ENCODE measurements at places on chromosomes 2 and 18.

DNA sequence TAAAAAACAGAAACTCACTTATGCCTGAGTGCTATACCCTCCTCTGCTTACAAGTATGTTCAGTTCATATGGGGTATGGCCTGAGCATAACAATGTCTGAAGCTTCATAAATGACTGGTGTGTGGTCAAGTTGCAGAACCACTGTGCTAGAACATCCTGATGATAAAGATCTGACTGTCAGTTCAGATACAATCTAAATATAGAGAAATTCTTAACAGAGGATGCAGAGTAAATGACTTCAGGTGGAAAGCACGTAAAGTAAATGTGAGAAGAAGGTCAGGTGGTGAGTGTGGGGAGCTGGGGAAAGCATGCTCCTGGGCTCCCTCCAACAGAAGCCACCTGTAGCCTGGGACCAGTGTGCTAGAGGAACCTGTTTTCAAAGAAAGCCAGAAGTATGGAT lies 926.2 kb downstream of the TSN start:
- DNase-seq, result no peak

DNA sequence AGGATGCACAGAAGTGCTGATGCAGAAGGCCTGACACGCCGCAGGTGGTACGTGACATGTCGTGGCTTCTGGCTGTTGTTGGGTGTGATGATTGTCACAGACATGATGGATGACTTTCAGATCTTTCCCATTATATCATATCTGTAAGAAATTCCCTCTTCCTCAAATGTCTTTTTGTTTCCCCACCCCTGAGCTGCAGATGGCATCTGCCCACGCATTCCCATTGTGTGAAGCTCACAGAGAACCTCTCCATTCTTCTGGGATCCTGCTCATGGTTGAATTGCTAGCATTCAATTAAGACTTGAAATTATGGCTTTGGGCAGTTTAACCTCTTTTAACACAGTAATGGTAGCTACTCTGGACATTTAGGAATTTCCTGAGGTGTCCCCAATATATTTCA lies 28.3 kb upstream of the EPHA4 start:
- no peak for DNase-seq

DNA sequence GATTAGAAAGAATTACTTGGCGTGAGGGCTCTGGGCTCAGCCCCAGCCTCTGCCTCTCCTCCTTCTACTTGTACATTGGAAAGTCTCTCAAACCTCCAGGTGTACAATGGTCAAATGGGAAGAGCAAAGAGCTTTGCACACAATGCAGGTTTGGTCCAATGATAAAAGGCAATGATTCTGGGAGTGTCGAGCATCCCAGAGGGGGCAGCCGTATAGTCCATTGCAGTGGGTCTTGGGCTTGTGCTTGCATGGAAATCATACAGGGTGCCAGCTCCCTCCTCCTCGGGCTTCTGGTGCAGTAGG lies 98.0 kb upstream of the NCK2 start:
- no peak for DNase-seq

GRCh38 chr2:147030966-147031720 lies 813.7 kb upstream of the ACVR2A start:
- peak; percentile 92 for DNase-seq

GRCh38 chr2:157439824-157440186 lies 4.1 kb downstream of the CYTIP start:
- DNase-seq, result no peak

DNA sequence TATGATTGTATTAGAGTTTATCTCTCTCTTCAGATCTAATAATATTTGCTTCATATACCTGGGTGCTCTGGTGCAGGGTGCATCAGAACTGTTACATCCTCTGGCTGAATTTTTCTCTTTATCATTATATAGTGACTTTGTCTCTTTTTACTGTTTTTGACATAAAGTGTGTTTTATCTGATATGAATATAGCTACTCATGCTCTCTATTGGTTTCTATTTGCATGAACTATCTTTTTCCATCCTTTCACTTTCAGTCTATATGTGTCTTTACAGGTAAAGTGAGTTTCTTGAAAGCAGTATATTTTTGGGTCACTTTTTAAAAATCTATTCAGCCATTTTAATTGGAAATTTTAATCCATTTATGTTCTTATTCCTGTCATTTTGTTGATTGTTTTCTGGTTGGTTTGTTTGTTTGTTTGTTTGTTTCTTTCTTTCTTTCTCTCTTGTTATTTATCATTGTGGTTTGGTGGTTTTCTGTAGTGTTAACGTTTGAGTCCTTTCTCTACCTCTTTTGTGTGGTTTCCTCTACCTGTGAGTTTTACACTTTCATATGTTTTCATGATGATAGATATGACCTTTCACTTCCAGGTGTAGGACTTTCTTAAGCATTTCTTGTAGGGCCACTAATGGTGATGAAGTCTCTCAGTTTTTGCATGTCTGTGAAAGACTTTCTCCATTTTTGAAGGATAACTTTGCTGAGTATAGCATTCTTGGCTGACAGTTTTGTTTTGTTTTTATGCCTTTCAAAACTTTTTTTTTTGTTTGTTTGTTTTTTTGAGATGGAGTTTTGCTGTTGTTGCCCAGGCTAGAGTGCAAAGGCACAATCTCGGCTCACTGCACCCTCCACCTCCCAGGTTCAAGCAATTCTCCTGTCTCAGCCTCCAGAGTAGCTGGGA lies 54.9 kb downstream of the CCNT2 start:
- no peak for DNase-seq

DNA sequence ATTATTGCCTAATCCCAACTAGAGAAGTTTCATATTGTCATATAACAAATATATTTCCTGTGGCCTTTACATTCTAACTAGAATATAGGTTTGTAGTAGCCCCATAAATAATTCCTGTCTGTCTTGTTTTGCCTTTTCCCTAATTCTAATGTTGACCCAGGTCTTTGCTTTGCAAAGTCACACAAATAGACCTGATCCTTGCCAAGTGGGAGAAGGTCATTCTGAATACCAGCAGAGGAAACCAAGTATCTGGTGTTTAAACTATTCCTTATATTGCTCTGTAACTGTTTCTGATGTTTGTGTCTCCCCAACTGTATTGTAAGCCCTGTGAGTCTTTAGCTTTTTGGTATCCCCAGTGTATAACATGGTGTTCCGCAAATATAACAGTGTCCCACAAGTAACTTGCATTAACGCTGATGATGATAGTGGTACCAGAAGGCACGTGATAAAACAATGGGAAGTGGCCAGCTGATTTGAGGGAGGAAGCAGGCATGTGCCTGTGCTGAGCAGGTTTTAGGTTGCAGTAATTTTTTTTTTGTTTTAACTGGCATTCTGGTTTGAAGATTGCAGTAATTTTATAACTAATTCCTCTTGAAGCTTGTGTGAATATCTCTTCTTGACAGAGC lies 11.1 kb downstream of the HADHB start:
- DNase-seq, result no peak

GRCh38 chr2:172561270-172561669 lies 5.4 kb downstream of the PDK1 start:
- DNase-seq, result no peak

DNA sequence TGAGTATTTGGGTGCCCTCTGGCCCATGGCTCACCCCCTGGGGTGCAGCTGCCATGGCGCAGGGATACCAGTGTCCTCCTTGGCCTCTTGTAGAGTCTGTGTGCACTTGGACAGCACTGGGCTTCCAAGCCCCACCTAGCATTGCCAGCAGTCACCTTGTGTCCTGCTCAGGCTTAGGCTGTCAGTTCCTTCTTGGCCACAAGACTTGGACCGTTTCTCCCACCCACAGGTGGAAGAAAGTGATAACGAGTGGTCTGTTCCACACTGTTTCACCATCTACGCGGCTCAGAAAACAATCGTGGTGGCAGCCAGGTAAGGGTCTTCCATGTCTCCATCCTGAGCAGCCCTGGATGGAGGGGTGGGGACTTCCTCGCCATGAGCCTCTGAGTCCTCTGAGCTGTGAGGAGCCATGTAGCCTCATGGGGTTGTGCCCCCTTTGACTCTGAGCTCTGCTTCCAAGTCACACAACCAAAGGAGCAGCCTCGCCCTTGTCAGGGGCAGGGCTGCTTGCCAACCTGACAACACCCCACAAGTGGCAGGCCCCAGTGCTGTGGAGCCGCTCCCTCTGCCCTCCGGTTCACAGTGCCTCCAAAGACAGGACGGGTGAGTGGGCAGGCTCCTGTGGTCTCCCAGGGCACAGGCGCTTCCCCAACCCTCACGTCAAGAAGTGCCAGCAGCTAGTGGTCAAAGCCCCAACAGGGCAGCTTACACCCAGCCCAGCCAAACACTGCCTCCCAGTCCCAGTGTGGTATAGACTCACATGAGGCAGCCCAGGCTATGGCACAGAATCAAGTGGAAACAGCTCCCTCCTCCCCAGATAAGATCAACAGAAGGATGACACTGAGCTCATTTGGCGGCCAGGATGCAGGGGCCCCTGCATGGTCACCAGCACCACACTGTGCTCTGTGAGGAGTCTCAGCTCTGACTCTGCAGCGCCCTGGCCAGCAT lies 18.4 kb downstream of the STK25 start:
- DNase-seq, result no peak

DNA sequence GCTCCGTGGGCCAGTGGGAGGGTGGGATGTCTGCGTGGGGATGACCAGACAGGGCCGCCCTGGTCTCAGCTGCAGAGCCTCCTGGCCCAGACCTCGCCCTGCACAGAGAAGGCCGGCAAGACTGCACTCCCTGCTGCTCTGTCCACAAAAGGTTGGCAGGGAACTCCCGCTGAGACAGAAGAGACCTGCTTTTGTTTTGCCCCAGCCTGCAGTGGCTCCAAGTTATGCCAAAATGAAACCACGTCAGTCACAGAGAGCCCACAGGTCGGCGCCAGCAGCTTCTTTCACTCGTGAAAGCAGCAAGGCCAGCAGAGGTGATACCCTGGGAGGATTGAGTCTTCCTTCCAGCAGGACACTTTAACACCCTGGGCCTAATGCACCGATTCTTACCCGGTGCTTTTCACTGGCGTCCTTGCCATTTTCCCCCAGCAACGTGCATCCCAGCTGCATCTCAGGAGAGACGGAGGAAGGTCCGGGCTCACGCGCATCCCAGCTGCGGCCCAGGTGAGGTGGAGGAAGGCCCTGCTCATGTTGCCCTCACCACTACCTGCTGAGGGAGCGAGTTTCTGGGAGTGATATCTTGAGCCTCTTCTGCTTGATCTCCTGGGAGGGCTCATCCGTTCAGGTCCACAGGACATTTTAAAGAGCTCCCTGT lies 22.1 kb upstream of the CTDP1 start:
- DNase-seq, result no peak

DNA sequence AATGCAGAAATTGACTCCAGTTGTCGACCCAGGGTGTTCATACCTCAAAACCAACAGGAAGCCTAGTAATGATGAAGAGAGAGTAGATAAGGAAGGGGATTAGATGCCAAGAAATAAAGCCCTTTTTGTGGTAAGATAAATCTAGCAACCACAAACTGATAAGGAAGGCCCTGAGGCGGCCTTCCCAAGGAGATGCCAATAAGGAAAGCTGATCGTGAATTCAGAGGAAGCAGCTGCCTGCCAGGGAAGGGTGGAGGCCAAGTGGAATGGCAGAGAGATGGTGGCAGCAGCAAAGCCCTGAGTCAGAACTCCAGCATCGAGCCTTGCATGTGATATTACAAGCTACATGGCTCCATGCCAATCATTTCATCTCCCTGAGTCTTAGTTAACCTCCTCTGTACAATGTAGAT lies 126.3 kb downstream of the IRS1 start:
- DNase-seq, result peak; percentile 87

GRCh38 chr2:207219676-207220501 lies 54.1 kb upstream of the KLF7 start:
- peak; percentile 90 for DNase-seq

GRCh38 chr2:235639885-235640284 lies 146.0 kb downstream of the AGAP1 start:
- no peak for DNase-seq

DNA sequence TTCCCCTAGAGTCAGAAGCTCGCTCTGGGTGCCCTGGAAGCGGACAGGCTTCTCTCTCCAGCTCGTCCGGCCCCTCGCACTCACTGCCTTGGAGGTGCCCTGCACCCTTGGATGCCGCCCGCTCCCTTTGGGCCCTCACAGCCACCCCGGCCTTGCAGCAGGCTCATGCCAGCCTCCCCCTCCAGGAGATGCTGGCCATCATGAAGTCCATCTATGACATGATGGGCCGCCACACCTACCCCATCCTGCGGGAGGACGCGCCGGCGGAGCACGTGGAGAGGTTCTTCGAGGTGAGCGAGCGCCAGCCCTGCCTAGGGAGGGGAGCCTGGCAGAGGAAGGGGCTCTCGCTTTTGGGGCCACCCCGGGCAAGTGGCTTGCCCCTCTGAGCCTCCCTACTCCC lies 20.3 kb upstream of the FAHD2A start:
- no peak for DNase-seq

DNA sequence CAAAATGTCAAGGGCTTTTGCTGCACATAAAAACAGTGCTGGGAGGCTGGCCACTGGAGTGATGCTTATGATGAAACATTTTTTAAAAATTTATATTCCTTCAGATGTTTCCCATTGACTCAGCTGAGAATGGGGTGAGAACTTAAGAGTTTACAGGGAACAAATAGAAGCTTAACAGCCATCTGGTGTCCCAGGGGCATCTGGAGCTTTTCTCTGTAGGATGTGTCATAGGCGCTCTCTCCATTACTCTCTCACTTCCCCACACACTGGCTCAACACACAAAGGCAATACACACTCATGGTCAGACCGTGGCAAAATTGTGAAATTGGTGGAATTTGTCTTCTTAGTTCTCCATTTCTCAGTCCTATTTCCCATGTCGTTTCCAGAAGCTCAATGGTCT lies 783.1 kb upstream of the LRRTM1 start:
- DNase-seq, result no peak

- peak; percentile 42 for DNase-seq
These were observed 3.3 kb downstream of the PPP1R7 start for GRCh38 chr2:241153616-241154015.

GRCh38 chr2:116145031-116145430 lies 1669.5 kb upstream of the DDX18 start:
- DNase-seq, result no peak

- DNase-seq, result no peak
These were observed 34.4 kb upstream of the APOB start for GRCh38 chr2:21078296-21078695.

- DNase-seq, result no peak
These were observed 119.0 kb upstream of the ARHGAP28 start for GRCh38 chr18:6610466-6610865.

DNA sequence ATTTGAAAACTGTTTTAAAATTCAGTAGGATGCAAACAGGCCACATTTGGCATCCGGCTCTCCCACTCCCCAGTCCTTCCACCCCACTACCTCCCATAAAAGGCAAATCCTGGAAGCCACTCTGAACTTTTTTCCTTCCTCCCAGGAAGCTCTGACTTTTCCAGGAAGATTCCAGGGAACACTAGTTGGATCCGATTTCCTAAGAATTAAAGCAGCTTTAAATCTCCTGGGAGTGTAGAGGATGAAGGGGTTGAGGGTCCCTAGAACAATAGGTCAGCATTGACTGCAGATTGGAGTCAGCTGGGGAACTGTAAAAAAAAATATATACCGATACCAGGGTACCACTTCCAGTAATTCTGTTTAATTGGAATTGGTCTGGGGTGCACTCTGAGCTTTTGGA lies 76.9 kb downstream of the CRIM1 start:
- no peak for DNase-seq

GRCh38 chr2:118443596-118443995 lies 355.3 kb downstream of the INSIG2 start:
- DNase-seq, result peak; percentile 82

GRCh38 chr2:176531608-176532007 lies 262.4 kb downstream of the MTX2 start:
- DNase-seq, result no peak
